Testis (tissue), 5 donors: ENCODE measurements at places on chromosomes 4 and X. TPM values are rescaled to one million over a fixed set of nuclear protein-coding genes. Genes with fewer than 3 reads are reported as not detected.
A peak's percentile ranks its signal among the peaks of the same experiment; 100 is the strongest.

DNA sequence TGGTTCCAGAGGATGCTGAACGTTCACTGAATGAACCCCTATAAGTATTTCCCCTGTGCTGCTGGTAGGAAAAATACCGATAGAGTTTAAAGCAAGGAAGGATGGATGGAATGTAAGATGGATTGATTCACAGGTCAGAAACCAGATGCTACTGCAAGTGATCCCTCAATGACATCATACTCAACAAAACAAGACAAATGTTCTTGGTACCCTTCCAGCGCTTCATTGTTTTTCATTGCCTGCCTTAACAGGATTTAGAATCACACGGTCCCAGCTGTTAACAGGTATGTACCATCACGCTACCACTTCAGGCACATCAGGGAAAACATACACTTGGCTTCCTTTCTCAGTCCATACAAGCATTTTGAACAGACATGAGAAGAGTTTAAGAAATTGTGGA lies 118.1 kb upstream of the TLR3 start:
- DNase-seq, result no peak

DNA sequence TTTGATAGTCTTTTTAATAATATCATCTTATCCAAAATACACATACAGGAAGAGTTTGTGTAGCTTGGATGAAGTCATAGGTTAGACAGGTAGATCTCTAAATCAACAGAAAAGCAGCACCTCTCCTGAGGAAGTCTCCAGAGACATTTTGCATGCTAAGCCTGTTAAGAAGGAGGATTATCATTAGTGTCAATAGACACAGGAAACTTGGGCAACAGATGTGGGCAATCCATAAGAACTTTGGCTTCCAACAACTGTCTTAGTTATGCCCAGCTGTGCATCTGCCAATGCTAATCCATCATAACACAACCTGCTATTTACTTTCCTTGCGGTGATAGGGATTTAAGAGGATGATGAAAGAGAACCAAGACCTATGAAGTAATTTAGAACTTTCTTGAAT lies 1052.6 kb downstream of the RPA4 start:
- DNase-seq, result no peak

DNA sequence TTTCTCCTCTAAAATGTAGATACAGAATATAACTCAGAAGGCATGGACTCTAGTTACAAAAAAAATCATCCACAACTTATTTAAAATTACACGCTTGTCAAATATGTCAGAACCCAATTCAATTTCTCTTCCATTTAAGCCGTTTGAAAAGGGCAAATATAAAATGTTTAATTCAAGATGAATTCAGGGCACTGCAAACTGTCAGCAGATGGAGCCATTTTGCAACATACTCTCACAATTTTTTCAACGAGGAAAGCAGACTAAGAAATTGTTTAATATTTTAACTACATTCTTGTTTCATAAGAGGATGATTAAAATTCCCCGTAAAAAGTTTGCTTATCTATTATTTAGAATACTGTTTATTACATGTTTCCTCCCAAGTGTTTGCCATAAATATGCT lies 321.3 kb upstream of the CPXCR1 start:
- no peak for DNase-seq

- no peak for DNase-seq
Measured at GRCh38 chrX:24862343-24862742, 153.4 kb downstream of the ARX start.

- no peak for DNase-seq
Measured at GRCh38 chr4:5435201-5435600, 273.2 kb downstream of the EVC2 start.

Gene ADH1A
- total RNA-seq, result not detected

GRCh38 chr4:13694256-13694655 lies 66.7 kb upstream of the BOD1L1 start:
- DNase-seq, result peak; percentile 56
